ENCODE measurements at places on chromosomes 11 and 22. TPM values are rescaled to one million over a fixed set of nuclear protein-coding genes. Genes with fewer than 3 reads are reported as not detected.
A peak's percentile ranks its signal among the peaks of the same experiment; 100 is the strongest.

GRCh38 chr11:102989379-102990047, 34.0 kb upstream of the MMP13 start:
- no peak for DNase-seq

DNA sequence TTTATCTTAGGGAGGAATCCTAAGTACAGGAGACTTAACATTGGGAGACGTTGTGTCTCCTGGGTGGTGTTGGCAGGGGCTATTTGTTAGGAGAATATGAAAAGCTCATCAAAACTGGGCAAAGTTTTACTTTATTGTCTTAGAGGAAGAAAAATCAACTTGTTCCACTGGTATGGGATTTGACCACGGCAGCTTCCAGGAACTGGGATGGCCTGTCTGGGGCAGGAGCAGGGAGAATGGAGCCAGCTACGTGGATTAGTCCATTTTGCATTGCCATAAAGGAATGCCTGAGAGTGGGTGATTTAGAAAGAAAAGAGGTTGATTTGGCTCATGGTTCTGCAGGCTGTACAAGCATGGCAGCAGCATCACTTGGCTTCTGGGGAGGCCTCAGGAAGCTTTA, 198.4 kb downstream of the ADAMTS15 start:
- no peak for DNase-seq

DNA sequence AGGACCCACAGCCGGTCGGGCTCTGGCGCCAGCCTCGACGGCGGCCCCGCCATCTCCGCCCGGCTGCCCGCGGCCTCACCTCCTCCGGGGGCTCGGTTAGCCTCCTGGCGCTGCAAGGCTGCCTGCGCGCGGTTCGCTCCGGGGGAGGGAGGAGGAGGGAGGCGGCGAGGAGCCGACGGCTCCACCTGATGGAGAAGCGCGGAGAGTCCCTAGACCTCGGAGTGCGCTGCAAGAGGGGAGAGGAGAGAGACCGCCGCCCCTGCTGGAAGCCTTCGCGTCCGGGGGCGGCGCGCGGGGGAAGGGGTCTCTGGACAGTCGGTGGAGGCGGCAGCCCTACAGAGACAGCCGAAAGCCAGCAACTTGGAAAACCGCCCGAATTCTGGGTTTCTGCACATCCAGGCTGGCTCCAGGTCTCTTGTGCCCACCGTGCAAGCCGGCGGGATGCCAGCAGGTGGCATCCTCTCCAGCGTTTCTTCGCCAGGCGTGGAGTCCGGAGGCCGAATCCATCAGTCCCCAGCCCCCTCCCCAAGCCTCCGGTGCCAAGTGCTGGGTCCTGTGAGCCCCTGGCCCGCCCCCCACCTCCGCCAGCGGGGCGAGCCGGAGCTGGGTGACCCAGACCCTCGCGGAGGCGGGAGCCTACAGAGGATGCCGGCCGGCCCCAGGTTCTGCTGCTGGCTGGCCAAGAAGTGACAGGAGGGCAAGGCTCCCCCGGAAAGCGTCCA, 2.9 kb upstream of the KIRREL3 start:
- no peak for DNase-seq

- no peak for DNase-seq
These were observed 50.2 kb downstream of the MCAM start for GRCh38 chr11:119266517-119267255.

C11orf42 gene
- total RNA-seq: not detected

DNA sequence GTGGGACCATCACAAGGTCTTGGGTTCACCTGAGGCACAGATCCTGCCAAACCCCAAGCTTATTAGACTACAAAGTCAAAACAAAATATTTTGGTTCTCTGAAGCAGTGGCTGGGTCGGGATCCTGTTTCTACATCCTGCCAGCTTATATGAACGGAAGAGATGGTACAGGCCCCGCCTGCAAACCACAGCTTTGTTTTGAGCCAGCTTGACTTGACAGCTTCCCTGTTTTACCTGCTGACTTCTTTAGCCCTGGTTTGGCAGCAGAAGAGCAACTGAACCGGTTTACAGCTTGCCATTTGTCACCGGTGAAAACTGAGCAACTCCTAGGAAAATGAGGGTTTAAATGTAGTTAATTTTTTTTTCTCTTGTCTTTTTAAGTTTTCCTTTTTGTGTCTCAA, 11.4 kb downstream of the PACS1 start:
- peak; percentile 91 for DNase-seq

- DNase-seq: no peak
These were observed 534.9 kb downstream of the SOX6 start for GRCh38 chr11:15821451-15821850.

DNA sequence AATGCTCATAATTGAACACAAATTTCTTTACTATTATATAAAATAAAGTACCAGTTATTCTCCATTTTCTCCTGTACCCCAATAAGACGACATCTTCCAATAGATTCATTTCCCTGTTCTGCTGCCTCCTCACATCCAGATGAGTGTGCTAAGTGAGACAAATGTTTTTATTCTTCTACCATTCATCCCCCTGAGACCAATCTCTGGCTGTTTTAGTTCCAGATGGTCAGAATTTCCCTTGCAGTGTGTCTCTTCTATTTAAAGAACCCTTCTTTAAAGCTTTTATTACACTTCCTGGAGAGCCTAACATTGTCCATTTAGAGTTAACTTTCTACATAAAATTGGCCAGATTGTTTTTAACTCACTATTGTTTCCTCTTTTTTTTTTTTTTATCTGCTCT, 41.2 kb upstream of the GLYATL1 start:
- no peak for DNase-seq

DNA sequence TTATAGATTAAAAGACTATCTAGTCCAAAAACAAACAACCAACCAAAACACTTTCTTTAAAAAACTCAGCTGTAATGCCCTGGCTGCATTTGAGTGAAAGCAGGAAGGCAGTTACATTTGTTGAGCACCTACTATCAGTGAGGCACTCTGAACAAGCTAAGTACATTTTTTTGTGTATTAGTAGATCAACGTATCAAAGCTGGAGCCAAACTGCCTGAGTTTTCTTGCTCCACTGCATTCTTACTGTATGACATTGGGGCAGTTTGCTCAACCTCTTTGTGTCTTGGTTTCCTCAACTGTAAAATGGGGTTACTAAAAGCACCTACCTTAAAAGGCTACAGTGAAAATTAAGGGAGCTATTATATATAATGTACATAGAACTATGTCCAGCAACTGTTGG, 22.0 kb downstream of the COA4 start:
- DNase-seq: no peak

DNA sequence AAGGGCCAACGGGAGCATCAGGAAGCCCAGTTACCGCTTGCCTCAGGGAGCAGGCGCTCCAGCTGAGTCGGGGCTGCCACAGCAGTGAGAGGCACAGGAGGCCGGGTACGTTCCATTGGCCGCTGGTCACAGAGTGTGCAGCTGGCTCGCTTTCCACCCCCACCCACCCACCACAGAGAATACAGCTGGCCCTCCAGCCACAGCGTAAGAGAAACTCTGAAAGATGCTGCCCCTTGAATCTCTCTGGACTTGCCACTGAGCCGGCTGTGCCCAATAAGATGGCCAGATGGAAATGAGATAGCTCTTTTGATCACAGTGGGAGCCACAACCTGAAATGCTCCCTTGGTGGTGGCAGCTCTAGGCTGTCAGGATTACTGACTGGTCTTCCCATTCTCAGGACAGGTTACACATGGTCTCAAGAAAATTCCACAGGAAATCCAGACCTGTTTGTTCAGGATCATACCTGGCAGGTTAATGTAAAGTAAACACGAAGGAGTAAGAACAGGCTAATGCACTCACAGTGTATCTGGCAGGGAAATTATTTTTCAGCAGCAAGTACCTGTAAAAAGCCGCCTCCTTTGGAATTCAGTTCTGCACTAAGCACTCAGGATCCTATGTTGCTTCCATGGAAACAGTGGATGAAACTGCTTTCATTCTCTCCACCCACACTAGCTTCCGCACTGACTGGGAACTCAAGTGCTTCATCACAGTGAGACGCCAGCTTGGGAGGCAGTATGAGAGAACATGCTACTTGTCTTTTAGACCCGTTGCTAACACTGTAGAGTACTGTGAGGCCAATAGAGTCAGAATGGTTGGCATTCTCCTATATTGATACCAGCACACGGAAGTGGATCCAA, 16.5 kb downstream of the SIAE start:
- no peak for DNase-seq

- peak; percentile 43 for DNase-seq
These were observed 5.1 kb upstream of the P2RX6 start for GRCh38 chr22:21009638-21010425.

- no peak for DNase-seq
These were observed 79.9 kb downstream of the AMBRA1 start for GRCh38 chr11:46513934-46514342.

APOL2 gene
- 55.0 TPM for total RNA-seq

GLYATL2 gene
- not detected for total RNA-seq

- DNase-seq: no peak
These were observed 8.3 kb downstream of the SRSF8 start for GRCh38 chr11:95074792-95075563.

DNA sequence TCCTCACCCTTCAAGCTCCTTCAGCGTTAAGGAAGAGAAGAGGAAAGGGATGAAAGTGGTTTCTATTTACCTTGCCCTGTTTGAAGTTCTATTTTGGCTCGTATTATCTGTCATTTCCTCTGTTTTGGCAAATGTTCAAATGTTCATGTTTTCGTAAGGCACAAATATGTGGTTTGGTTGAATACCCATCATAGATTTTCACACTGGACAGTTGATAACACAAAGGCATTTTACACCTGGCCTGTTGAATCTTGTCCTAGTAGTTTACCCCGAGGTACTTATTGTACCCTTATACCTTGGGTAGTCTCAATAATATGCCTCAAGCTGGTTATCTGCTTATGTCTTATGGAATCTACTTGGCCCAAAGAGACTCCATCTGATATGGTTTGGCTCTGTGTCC, 706.9 kb downstream of the METTL15 start:
- no peak for DNase-seq

THY1 gene
- total RNA-seq: 0.07 TPM

GRCh38 chr11:109798521-109798920, 294.7 kb upstream of the ZC3H12C start:
- no peak for DNase-seq

DNA sequence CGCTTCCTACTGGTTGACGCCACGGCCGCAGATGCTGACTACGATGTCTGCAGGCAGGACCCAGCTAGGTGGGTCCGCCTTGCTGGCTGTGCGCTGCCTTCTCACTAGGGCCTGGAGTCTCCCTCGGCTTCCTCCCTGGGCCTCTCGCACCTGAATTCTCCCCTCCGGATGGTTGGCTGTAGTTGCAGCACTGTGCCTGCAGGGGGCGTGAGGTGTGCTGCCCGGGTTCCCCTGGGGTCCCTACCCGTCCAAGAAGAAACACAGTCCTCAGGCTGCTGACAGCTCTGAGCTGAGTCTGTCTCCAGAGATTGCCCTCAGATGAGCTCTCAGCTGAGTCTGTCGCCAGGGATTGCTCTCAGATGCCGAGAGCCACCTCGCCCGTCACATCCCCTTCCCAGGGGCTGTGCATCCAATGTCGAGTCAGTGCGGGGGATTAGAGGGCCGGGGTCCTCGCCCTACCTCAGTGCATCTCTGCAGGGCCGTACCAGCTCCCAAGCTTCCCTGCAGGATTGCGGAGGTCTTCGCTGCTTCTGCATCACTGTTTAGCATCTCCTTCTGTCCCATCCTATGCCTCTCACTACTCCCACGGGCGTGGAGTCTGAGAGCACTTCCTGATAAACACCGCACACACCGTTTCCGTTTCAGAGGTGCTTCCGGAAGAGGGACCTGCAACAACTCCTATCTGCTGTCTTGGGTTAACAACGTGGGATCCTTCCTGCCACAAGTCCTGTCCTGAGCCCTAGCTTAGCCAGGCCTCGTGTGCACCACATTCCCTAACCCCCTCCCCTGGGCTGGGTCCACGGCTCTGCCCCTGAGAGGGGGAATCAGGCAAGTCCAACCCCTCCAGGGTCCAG, 196.9 kb downstream of the CSNK2A3 start:
- peak; percentile 69 for DNase-seq

DNA sequence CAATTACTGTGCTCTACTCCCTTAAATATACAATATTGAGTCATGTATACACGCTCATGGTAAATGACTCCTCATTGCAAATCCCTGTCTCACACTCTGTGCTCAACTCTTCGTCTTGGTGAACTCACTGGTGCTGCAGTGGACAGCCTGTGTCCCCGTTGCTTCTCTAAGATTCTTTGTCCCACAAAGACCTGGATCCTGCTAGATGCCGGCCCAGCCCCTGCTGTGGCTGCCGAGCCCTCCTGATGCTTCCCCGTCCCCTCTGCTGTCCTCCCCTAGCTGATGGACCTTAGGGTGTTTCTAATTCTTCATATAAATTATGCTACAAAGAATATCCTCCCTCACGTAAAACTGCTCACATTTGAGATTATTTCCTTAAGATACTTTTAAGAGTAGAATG, 5.5 kb downstream of the APOL2 start:
- DNase-seq: no peak

DNA sequence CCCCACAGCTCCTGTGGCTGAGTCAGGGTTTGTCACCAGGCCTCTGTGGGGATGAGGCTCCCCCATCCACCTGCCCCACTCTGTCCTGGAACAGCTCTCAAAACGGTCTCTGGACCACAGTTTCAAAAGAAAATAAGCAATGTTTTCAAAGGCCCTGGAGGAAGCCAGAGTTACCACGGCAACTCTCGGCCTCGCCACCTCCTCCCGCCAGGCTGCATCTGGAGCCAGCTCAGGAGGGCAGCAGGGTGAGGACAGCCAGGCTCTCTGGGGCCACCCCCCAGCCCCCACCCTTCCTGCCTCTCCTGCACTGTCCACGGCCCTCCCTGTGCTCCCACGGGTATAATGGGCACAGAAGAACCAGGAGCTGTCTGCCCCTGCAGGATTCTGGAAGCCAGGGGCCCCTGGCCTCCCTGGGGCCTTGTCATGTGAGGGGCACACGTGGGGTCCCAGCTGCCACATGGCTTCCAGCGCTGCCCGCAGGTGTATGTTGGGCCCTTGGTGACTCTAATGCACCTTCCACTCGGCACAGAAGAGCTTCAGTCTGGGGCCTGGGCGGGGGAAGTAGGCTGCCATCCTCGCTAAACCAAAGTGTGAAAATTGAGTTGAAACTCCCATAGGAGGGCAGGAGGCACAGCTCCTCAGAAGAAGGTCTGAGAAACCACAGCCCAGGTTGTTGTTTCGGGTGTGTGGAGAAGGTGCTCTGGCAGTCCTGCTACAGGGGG, 10.3 kb downstream of the CD81 start:
- no peak for DNase-seq

HEPN1 gene
- total RNA-seq: not detected

P4HA3 gene
- not detected for total RNA-seq

DNA sequence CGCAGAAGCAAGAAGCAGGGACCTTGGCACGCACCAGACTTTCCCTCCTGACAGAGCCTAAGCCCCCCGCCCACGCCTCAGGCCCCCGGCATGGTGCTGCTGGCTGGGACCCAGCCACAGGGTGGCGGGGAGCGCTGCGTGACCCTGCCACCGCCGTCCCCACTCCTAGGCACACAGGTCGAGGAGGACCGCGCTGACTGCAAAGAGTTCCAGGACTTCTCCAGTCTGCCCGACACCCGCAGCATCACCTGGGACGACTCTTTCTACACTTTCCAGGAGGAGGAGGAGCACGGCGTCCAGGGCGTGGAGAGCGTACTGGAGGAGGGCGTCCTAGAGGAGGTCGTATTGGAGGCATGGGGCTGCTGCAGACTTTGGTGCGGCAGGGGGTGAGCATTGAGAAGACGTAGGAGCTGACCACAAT, 103.7 kb downstream of the TRIM51G start:
- no peak for DNase-seq

IL18BP gene
- total RNA-seq: 4.1 TPM

NCAM1 gene
- not detected for total RNA-seq

- DNase-seq: no peak
These were observed at the start of gene HORMAD2 for GRCh38 chr22:30079952-30080533. TSS of gene HORMAD2 (plus strand) at chr22:30080464. CDS start at chr22:30093953, 13,489 bp downstream.

OR5B21 gene
- total RNA-seq: not detected

B4GALNT4 gene
- total RNA-seq: 5.2 TPM

GRCh38 chr22:47539374-47539773, 776.9 kb downstream of the TBC1D22A start:
- DNase-seq: no peak
